ENCODE measurements at places on chromosomes 13 and 19. TPM values are rescaled to one million over a fixed set of nuclear protein-coding genes. Genes with fewer than 3 reads are reported as not detected.

GRCh38 chr13:113231306-113232207 lies 22.1 kb downstream of the CUL4A start:
- no peak for DNase-seq

GRCh38 chr13:113544896-113545295 lies 39.7 kb upstream of the TFDP1 start:
- no peak for DNase-seq

DNA sequence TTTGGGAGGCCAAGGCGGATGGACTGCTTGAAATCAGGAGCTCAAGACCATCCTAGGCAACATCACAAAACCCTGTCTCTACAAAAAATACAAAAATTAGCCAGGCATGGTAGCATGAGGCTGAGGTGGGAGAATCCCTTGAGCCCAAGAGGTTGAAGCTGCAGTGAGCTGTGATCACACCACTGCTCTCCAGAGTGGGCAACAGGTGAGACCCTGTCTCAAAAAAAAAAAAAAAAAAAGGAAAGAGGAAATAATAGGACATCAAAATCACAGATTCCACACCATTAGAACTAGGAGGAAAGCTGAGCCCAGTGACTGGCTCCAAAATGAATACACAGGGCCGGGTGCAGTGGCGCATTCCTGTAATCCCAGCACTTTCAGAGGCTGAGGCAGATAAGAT lies 3.2 kb upstream of the ZNF8 start:
- DNase-seq: no peak

- no peak for DNase-seq
Measured at GRCh38 chr13:52652980-52653303, 306 bp downstream of the SUGT1 start.

GRCh38 chr19:40147693-40148347 lies 43.4 kb upstream of the MAP3K10 start:
- no peak for DNase-seq

- no peak for DNase-seq
Measured at GRCh38 chr13:21033212-21033840, 28.1 kb downstream of the LATS2 start.

- DNase-seq: no peak
Measured at GRCh38 chr13:113164492-113164891, 6.0 kb downstream of the PROZ start.

The LILRA5 gene
- total RNA-seq: 2.1 TPM

Measured in ureter (tissue), 1 donor.